ENCODE measurements at places on chromosomes 13 and 19.
A peak's percentile ranks its signal among the peaks of the same experiment; 100 is the strongest.

GRCh38 chr13:74708629-74709028, 574.4 kb upstream of the KLF12 start:
- no peak for DNase-seq

DNA sequence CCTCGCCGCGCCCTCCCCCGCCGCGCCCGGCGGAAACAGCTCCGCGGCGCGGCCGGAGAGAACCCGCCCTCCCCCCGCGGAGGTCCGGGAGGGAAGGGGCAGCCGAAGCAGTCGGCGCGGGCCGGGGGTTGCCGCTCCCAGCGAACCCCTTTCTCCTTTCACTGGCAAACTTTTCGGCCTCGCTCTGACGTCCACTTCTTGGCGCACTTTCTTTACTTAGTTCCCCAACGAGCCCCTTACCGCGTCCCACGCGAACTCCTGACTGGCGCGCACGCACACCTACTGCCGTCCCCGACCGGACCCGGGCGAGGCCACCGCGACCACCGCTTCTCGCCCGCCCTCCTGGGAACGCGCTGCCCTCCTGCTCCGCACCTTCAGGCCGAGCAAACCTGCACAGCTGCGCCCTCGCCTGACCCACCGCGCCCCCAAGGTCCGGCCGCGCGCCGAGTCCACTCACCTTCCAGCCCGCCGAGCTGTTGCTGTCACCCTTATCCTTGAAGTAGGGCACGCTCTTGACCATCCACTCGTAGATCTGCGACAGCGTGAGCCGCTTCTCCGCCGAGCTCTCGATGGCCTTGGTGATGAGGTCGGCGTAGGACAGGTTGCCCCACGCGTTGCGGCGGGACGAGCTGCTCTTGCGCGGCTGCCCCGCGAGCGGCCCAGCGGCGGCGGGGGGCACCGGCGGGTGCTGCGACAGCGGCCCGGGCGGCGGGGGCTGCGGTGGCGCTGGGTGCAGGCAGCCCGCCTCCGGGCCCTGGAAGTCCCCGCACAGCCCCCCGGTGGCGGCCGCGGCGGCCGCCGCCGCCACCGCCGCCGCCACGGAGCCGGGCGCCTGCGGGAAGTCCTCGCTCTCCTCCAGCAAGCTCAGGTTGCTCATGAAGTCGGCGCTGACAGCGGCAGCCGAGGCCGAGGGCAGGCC, 1.1 kb downstream of the FOXO1 start:
- peak; percentile 47 for DNase-seq

GRCh38 chr19:38826856-38827551, 4.6 kb downstream of the ECH1 start:
- no peak for DNase-seq

DNA sequence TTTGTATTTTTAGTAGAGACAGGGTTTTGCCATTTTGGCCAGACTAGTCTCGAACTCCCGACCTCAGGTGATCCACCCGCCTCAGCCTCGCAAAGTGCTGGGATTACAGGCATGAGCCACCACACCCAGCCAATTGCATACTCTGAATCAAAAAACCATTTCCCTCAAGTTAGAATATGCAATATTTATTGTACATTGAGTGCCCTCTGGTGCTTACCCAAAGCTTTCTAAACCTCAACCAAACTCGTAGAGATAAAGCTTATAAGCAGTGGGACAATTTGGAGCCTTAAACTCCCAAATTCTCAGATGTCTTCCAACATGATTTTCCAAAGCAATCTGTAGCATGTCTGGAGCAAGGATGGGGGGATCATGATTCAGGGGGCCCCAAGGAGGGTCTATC, 22.4 kb downstream of the RFXAP start:
- DNase-seq = no peak

- DNase-seq = peak; percentile 85
Observed at GRCh38 chr19:3721131-3721886, 13.1 kb downstream of the TJP3 start.

- DNase-seq = peak; percentile 98
Observed at GRCh38 chr19:35140962-35141836, 1.9 kb upstream of the FXYD7 start.

- DNase-seq = no peak
Observed at GRCh38 chr13:51225029-51225428, 2.8 kb downstream of the FAM124A start.

- no peak for DNase-seq
Observed at GRCh38 chr19:49635530-49636232, 4.3 kb downstream of the RRAS start.

- DNase-seq = no peak
Observed at GRCh38 chr13:48681905-48682304, 28.2 kb downstream of the CYSLTR2 start.

GRCh38 chr19:58096884-58097283, 1.1 kb downstream of the ZSCAN18 start:
- DNase-seq = no peak

DNA sequence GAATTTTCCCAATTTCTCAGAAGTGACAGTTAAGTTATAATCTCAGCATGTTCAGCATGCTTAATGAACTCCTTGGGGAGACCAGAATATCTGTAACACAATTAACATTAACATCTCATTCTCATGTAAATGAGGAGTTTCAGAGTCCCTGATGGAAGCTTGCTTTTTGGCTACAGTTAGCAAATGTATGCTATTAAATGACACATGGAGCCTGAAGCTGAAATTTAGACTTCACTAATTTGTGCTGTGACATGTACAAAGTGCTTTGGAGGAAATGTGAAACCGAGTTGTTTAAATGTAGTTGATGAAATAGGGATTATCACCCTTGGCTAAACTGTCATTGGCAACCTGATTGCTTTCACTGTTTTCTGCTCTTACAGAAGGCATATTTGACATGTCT, 2265.1 kb upstream of the PCDH20 start:
- no peak for DNase-seq

All from activated CD4-positive, alpha-beta T cell treated with anti-CD3 and anti-CD28 coated beads, Interleukin-2, Interleukin-6, amounts not matched to agents 100 ng/mL and 50 ng/mL, durations not matched to agents 16 hours and 8 hours (primary cell).